ENCODE measurements at places on chromosomes 11 and 22. TPM values are rescaled to one million over a fixed set of nuclear protein-coding genes. Genes with fewer than 3 reads are reported as not detected.

GRCh38 chr22:22003233-22003632 is 20.6 kb upstream of the TOP3B start:
- no peak for DNase-seq

DNA sequence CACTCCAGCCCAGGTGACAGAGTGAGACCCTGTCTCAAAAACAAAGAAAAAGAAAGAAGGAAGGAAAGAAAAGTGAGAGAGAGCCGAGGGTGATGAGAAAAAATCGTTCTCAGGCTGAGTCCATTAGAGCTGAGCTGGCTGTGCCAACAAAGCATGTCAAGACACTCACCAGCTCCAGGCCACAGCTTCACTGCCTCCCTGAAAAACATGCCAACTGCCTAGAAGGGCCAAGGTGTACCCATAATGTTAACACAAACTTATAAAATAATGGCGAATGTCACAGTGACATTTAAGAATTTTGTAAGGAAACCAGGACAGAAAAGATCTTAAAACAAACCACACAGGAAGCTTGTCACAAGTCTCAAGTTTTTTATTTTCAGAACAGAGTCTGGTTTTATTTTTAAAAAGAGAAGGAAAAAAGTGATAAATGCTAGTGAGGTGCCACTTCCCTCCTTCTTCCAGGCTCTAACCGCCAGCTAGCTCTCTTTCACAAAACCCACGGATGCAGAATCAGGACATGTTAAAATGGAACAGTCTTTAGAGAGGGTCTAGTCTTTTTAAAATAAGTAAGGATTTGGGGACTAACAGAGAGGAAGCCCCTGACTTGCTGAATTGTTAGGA is 5.1 kb downstream of the TMEM121B start:
- no peak for DNase-seq

The FLRT1 gene
- total RNA-seq = 0.26 TPM

DNA sequence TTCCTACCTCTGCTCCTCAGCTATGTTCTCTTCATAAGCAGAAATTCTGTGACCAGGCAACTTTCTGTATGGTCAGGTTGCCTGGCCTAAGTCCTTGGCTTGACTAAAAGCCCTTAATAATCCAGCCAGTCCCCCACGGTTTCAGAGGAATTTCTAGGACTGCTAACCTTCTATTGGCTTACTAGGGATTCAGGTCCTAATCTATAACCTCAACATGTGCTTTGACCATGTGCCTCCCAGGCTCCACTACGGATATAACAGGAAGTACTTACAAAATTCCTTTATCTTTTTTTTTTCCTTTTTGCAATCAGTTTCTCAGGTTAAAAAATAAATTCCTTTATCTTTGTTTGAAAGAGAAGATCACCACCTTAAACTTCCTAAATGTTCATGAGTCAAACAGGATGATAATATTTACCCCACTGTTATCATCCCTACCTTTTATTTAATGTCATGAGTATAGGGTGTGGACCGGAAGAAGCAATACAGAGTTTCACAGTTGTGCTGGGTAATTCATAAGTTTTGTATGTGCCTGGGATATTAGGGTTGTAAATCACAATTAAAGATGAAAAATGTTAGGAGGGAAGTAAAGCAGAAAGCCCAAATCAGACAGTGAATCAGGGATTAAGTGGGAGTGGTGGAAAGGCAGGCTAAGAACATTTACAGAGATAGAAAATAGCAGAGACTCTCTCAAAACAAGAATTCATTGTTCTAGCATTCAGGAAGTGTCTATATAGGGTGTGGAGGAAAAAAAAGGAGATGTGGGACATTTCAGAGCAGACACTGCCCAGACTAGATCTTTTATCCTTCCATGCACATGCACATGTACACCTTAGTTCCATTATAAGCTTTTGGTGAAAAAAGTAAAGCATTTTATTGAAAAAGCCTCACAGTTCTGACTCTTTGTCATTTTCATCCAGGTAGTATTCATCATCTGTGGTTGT is 10.7 kb upstream of the POGLUT3 start:
- no peak for DNase-seq

DNA sequence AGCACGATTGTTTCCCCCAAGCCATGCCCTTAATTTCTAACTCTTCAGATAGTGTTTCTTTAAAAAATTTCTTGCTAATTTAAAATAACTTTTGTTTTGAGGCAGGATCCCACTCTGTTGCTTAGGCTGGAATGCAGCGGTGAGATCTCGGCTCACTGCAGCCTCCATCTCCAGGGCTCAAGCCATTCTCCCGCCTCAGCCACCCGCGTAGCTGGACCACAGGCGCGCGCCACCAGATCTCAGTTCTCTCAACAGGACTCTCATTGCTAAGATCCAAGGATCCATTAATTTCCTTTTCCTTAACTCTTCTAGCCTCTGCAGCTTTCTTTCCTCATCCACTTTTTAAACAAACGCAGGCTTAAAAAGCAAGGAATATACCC is 327 bp upstream of the MED17 start:
- no peak for DNase-seq

- DNase-seq = peak; percentile 24
These were observed 71.8 kb downstream of the PDE2A start for GRCh38 chr11:72602250-72602904.

DNA sequence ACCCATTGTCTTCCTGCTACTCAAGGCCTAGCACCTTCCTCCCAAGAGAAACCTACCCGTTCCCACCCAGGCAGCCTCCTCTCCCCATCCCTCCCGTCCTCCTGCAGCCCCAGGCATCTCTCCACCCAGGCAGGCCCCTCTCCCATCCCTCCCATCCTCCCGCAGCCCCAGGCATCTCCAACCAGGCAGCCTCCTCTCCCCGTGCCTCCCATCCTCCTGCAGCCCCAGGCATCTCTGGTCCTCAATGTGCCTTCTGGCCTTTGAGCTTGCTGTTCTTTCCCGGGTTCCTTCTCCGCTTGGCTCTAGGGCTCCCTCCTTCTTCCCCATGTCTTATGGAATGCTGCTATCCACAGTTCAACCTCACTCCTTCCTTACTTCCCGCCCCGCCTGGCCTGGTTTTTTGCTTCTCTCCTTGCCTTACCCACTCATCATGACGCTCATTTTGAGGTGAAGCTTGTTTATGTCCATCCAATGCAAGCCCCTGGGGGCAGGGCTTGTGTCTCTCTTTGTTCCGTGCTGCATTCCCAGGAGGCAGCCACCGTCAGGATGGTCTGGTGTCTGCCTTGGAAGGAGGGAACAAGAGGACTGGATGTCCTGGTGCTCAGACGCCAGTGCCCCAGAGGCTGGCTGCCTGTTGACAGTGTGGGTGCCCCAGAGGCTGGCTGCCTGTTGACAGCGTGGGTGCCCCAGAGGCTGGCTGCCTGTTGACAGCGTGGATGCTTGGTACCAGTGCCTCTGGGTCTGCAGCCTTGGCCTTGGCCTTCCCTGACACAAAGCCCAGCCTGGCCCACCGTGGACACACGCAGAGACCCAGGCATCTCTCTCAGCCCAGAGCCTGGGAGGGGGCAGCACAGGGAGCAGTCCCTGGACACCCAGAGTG is 815.7 kb downstream of the BRD1 start:
- DNase-seq = no peak

The KRTAP5-11 gene
- total RNA-seq = not detected

The HTR3B gene
- not detected for total RNA-seq

The PHF21B gene
- total RNA-seq = not detected

DNA sequence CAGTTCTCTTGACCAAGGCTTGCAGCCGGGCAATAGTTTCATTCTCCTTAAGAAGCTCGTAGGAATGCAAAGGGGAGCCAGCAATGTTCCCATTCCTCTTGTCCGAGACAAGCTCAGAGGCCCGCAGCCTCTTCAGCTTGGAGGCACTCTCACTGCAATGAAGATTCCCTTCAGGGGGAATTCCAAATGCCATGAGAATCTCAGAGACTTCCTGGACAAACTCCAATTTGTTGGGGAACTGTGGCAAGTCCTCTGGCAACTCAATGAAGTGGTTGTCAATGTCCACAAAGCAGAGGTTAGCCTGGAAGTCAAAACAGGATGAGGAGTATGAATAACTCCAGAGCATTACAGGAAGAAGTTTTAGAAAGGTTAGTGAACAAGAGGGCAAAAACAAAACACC is 84.4 kb downstream of the DENND5A start:
- DNase-seq = no peak

The GDPD4 gene
- not detected for total RNA-seq

The C11orf91 gene
- total RNA-seq = not detected

GRCh38 chr22:41382098-41382578 is 396 bp downstream of the TEF start:
- peak; percentile 60 for DNase-seq

The SLC25A45 gene
- 67.2 TPM for total RNA-seq

DNA sequence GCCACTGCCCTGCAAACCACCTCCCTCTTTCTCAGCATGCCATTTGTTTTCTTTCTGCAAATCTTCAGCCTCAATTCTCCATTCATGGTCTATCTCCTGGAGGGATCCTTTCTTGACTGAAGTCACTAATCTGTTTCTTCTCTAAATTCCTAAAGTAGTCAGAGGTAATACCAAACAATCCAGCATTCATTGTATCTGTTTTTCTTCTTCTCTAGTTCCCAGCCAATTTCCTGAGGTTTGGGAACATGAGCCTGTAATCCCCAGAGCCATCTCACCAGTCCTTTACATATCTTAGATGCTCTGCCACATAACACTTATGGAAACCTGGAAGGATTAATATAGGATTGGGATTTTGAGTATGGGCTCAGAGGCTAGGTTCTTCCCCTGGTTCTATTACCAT is 86.5 kb downstream of the MICAL2 start:
- no peak for DNase-seq

DNA sequence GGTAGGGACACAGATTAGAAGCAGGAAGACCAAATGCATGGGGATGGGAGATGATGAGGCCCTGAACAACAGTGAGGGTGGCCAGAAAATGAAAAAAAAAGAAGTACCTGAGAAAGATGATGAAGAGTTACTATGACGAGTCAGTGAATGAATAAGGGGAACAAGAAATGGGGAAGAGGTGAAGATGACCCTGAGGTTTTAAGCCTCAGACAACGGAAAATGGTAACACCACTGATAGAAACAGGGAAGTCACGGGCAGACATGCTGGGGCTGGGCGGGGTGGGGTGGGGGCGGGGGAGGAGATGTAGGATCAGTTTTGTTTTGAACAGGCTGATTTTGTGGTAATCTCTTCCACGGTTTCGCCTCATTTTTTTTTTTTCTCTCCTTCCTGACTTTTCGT is 205.1 kb upstream of the CADM1 start:
- no peak for DNase-seq

DNA sequence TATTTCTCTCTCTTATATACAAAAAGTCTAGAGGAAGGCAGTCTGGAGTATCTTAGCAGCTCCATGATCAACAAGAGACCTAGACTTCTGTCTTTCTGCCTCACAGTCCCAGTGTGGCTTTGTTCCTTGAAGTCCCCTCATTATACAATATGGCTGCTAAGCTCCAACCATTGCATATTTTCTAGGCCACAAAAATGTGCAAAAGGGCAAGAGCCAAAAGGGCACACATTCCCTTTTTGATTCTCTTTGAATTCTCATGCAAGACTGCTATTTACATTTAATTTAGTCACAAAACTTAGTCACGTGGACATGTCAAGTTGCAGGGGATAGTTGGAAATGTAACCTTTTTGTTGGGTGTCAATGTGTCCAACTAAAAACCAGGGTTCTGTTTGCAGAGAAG is 64.2 kb upstream of the OLFML1 start:
- no peak for DNase-seq

DNA sequence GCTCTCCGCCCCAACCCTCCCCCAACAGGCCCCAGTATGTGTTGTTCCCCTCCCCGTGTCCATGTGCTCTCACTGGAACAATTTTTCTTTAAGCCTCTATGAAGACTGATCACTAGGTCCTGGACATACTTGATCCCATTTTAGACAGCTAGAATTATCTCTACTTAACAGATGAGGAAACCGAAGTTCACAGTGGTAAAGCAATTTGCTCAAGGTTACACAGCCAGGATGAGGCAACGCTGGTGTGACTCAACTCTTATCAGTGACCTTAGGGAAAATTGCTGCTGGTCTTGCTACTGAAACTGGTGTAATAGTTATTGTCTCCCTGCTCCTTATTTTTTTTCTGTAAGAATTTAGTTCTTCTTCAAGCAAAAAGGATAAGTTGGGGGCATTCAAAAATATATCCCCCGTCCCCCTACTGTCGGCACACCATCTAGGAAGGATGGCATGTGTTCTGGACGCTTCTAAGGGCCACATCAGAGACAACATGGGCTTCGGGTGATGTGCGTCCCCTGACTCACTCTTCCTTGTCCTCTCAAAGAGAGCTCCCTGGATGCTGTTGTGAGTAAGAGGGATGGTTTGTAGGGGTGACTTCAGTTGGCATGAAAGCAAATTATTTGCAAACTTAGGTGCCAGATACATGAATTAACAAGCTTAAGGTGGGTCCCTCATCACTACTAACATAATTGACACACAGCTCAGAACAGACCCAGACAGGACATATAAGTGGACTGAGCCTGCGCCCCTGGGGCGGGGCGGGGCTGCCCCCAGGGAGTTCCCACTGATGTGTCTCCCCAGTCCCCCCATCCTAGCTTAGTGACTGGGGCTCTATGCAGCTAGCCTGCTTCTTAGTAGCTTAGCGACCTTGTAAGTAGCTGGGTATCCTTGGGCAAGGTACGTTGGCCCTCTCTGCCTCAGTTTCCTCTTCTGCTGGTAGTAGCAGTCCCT is 23.6 kb upstream of the ALX4 start:
- no peak for DNase-seq

- no peak for DNase-seq
These were observed 301.2 kb downstream of the OR4C45 start for GRCh38 chr11:50333861-50334260.

DNA sequence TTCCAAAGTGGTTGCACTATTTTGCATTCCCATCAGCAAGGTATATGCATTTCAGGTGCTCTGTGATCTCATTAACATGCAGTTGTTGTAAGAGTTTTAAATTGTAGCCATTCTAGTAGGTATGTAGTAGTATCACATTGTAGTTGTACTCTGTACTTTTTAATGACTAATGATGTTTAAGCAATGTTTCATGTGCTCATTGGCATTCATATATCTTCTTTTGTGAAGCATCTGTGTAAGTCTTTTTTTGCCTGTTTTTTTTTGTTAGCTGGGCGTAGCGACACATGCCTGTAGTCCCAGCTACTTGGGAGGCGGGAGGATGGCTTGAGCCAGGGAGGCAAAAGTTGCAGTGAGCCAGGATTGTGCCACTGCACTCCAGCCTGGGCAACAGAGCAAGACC is 11.3 kb upstream of the TRIM29 start:
- no peak for DNase-seq

The FADS1 gene
- total RNA-seq = 4.6 TPM

GRCh38 chr11:26865703-26866102 is 128.2 kb upstream of the FIBIN start:
- DNase-seq = no peak

The FOSL1 gene
- total RNA-seq = 17.8 TPM

- peak; percentile 70 for DNase-seq
These were observed 2.5 kb upstream of the TTLL8 start for GRCh38 chr22:50060441-50061140.

DNA sequence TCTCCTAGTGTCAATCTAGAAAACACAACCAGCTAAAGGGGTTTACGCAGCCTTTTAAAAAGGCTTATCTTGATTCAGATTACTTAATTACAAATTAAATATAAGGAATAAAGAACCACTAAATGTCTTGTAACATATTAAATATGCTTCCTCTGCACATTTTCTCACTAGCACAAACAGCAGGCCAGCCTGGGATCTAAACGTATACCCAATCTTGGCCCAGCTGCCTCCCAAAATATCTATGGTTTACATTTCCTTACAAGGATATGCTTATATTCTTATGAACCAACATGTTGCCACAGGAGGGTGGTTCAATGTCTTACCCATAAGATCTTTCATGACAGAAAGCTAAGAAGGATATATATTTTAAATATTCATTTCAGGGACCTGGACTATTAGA is 7.7 kb downstream of the LGR4 start:
- DNase-seq = no peak

The PKDREJ gene
- total RNA-seq = 0.33 TPM

- no peak for DNase-seq
These were observed 20.3 kb upstream of the ME3 start for GRCh38 chr11:86692746-86693145.
